Stimulated activated CD8-positive, alpha-beta memory T cell treated with anti-CD3 and anti-CD28 coated beads, Interleukin-15, amount 100 ng/mL, for 1 hour (primary cell): ENCODE measurements at places on chromosomes 12 and 14.
A peak's percentile ranks its signal among the peaks of the same experiment; 100 is the strongest.

- DNase-seq, result peak; percentile 20
Measured at GRCh38 chr12:110937104-110937641, 16.8 kb upstream of the MYL2 start.

GRCh38 chr14:105853089-105853906 is 326.9 kb downstream of the TMEM121 start:
- DNase-seq, result no peak

DNA sequence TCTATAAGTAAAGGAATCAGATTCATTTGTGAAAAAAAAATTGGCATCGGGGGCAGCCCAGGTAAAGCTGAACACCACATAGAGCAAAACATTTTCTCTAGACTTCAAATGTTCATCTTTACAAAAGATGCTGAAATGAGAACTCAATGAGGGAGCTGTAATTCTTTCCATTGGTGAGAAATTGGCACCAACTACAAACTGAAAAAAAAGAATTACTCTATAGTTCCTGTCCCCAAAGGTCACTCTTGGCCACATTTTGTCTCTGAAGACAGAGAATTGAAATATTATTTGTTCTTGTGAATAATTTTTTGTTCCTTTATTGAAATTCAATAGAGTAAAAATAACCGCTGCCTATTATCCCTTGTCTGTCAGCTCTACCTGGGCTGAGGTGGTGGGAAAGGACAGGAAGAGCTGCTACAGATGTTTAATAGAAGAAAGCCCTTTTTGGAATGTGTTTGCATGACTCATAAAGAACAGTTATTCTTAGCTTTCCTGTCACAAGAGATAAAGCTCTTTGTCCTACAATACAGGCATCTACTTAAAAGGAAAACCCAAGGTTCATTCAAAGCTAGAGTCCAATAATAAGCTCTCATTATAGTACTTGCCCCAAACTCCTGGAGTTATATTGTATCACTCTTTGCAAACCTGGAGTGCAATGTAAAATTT is 380.1 kb upstream of the KITLG start:
- no peak for DNase-seq

DNA sequence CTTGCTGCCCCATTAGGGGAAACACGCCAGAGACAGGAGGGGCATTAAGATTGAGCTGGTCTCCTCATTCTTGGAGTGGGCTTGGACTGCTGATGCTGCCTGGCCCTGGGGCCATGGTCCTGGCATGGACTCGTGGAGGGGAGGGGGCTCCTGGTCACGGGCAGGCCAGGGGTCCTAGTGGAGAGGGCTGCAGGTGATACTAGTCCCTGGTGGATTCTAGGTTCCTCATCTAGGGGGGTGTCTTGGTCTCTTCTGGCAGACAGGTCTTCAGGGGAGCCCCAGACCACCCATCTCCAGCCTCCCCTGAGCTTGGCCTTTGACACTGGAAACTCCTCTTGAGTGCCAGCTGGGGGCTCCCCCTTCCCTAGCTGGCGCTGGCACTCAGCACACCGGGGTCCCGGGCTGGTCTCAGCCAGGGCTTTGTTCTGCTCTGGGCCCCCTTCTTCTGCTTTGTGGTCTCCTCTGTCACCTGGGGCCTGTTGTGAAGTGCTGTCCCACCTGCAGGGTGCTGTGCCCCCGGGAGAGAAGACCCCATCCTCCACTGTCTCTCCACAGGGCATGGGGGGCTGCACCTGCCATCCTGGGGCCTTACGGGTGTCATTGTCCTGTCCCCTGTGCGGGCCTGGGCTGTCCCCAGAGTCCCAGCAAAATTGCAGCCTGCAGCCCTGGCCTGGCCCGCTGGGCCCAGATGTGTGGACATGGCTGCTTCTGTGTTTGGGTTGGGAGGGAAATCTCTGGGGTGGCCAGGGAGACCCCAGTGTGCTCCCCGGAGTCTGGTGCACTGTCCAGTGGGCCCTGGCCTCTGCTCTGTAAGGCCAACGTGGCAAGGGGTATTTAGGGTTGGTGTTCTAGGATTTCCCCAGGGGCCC is 2.3 kb downstream of the KIF26A start:
- DNase-seq, result no peak

- no peak for DNase-seq
Measured at GRCh38 chr12:508795-509194, 49.1 kb downstream of the B4GALNT3 start.

- no peak for DNase-seq
Measured at GRCh38 chr14:88553886-88554456, 836 bp downstream of the PTPN21 start.

DNA sequence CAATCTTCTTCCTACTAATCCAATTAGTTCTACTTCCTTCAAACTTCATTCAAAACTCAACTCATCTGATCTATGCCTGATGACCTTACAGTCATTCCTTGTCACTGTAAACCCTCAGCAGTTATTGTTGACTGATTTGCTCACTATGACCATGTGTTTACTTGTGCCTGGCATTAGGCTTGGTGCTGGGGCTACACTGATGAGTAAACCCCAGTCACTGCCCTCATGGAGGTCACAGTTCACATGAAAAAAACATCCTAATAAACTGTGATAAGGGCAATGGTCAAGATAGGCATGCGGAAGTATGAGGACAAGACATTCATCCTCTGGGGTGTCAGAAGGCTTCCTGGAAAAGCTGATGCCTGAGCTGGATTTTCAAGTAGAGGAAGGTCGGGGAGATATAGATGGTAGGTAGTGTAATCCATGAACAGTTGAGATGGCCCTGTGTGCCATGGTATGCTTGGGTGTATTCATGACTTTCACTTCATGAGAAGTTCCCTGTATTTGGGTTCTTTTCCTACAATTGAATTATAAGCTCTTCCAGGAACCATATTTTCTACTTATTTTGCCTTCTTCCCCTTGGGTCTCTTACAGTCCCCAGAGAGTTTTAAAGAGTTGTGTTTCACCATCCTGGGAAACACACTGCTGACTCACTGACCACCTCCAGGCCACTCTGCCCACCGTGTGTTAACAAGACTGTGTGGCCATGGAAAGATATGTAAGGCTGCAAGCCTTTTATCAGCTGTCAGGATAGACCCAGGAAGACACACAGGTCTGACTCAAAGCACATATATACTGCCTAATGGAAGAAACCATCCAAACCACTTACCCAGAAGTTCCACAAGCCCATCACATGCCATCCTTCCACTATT is 38.7 kb upstream of the DUSP6 start:
- DNase-seq, result no peak

- no peak for DNase-seq
Measured at GRCh38 chr12:75738486-75738885, 227.1 kb upstream of the KRR1 start.

DNA sequence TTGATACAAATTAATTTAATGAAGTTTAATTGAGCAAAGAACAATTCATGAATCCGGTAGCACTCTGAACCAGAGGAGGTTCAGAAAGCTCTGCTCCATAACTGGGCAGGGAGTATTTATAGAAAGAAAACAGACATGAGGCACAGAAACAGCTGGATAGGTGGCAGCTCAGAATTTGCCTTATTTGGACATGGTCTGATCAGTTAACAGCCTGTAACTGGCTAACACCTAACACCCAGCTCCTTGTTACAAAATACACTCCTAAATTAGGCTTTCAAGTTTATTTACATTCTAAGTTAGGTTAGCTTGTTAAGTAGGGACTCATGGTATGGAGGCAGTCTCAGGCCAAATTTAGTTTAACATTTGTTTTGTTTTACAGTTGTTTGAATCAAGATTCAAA is 67.8 kb upstream of the TMCC3 start:
- DNase-seq, result no peak

GRCh38 chr14:95294834-95295599 is 24.7 kb downstream of the CLMN start:
- no peak for DNase-seq

DNA sequence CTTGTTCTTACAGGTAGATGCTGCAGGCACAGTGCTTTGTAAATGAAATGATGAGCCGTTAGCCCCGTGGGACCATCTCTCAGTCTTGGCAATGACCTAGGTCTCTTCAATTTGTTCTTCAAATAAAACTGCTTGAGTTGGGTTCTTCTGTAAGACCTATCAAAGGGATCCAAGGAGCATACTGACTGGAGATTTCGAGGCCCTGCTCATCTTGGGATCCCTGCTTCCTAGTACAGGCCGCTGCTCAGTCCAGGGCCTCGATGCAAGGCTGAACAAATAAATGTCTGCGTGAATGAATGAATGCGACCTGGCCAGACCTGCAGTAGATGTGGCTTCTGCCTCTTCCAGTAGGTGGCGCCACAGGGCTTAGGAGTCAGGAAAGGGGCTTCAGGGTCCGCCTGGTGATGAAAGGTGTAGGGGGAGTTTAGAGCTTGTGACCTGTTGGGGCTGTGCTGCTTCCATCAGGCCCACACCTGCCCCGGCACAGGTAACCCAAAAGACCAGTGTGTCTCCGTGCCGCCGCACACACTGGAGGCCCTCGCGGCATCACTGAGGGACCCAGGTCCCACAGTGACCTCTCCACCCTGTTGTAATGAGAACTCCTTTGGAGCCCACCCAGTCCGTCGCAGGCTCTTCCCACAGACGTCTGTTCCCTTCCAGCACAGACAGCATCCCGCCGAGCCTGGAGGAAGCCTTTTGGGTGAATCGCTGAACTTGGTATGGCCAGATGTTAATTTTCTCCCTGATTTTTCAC is 4.4 kb downstream of the CACNA1C start:
- DNase-seq, result peak; percentile 10

DNA sequence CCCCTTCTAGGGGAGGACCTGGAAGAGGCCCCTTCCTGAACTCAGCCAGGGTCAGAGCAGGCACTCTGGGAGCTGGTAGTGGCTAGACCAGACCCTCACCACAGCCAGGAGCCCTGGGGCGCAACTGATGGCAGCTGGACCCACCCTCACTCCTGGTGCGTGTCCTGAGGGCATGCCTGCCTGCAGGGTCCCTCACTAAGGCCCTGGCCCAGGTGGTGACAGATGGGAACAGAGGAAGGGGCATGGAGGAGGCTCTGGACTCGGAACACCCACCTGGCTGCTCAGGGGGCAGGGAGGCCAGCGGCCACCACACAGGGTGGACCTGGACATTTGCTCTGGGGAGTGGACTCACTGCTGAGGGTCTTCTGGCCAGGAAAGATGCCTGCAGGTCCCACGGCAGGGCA is 342.2 kb upstream of the SFSWAP start:
- DNase-seq, result no peak

DNA sequence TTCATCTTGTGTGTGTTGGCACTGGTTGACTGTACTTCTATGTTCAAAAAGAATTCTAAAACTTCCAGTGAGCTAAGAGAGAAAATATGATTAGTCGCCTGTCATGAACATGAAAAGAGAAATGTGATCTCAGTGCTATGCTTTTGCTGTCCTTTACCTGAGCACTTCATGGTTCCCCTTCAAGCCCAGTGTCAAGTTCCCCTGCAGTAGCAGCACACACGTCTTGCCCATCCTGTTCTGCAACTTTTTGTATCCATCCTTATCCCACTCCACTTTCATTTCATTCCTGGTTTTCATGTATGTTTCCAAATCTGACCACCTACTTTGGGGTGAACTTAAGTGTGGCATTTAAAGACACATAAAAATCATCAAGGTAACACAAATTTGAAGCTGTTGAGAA is 848.0 kb upstream of the USP15 start:
- no peak for DNase-seq

DNA sequence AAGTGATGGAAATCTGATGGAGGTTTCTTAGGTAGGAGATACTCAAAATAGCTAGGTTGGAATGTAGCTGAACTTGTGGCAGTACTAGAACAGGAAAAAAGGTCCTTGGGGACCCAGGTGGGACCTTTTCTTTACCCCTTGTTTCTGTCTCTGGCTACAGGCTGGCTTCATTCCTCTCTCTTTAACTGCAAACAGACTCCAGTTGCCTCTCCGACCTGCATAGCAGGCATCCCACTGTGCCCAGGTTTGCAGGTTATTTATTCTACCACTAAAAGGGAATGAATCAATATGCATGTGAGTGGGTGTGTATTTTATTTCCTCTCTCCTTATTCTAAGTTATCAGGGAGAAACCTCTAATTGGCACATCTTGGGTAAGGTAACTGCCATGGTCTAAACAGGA is 758.1 kb downstream of the MED13L start:
- DNase-seq, result no peak

DNA sequence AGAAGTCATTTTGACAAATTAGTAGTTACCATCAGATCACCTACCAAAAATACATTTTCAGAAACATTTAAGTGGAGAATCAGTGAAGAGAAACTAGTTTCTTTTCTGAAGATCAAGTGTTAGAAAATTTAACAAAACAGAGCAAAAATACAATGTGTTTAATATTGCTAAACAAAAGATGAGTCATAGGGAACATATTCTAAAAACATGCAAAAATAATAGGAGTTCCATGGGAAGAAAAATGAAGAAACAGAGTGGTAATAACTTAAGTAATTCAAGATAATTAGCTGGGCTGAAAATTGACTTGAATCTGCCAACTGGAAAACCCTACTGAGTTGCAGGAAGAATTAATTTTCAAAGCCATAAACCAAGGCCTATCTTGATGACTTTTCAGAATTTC is 111.5 kb upstream of the KITLG start:
- DNase-seq, result no peak

DNA sequence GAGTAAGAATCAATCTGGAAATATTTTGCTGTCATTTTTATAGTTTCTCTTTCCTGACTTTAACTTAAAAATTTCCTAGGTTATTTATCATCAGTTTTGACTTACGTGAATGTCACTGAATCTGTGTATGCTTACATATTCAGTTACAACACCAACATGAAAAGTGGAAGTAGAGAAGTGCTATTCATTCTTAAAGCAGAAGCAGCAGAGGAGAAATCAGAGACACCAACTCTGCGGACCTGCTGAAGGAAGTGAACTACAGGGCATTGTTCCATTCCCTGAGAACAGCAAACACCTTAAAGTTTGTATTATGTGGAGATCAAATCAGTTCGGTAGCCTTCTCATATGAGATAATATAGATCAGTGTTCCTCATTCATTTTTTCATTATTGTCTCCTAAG is 34.1 kb downstream of the RAD51B start:
- DNase-seq, result no peak

- no peak for DNase-seq
Measured at GRCh38 chr12:109732321-109733305, 19.0 kb downstream of the FAM222A start.

DNA sequence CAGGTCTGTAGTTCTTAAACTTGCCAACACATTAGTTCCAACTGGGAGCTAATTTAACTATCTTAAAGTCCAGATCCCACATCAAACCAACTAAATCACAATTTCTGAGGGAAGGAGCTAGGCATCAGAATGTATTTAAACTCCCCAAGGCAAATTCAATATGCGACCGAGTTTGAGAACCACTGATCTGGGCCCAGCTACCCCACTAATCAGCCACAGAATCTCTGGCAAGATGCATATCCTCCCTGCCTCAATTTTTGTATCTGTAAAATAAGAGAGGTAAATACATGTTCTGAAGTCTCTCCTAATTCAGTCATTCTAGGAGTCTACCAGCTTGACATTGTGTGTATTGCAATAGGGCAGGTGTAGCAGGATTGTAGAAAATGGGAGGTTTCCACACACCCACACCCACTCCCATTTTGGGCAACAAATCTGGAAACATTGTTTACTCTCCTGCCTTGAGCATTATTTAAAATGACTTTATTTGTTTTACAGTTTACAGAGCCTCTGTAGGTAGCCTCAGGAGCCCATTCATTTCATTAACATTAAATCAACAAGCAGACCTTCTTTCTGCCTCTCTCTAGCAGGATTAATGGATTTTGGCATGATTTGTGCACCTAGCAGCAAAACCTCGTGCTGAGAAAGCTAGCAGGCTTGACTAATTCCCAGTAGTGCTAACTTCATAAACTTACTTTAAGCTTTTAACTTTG is 15.6 kb downstream of the LGR5 start:
- DNase-seq, result no peak
